ENCODE measurements at places on chromosomes 13 and 19.

- DNase-seq, result no peak
Measured at GRCh38 chr19:1520203-1520780, 3.6 kb upstream of the PLK5 start.

DNA sequence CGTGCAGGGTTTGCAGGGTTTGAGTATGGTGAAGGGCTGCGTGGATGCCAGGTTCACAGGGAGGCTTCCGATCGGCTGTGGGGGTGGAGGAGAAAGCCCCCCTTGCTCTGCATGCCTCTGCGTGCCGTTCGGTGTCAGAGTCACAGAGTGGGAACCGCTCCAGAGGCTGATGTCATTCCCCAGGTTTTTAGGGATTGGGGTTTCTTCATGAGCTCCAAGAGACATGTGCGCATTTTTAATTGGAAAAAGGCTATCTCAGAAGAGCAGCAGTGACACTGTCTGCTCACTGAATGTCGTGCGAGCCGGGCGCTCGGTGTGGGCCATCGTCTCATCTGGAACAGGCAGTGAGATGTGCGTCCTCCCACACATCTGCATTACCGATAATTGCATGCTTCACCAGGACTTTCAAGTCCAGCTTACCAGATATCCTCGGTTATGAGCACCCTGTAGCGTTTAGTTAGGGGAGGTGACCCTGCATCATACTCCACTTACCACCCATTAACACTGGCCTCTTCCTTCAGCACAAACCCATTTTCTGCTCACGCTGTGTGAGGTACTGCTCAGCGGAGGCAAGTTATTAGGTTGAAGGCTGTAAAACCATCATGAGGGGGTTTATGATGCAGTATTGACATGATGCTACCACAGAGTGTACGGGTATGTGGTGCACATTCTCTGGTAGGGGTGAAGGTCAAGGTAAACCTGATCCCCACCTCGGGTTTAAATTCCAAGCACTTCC is 1.7 kb downstream of the MCF2L start:
- DNase-seq, result peak; percentile 73

- DNase-seq, result no peak
Measured at GRCh38 chr19:15962319-15962718, 13.5 kb downstream of the OR10H4 start.

GRCh38 chr19:30255791-30256495 is 116.2 kb upstream of the ZNF536 start:
- DNase-seq, result no peak

- DNase-seq, result no peak
Measured at GRCh38 chr19:16285769-16286498, 38.7 kb upstream of the KLF2 start.

DNA sequence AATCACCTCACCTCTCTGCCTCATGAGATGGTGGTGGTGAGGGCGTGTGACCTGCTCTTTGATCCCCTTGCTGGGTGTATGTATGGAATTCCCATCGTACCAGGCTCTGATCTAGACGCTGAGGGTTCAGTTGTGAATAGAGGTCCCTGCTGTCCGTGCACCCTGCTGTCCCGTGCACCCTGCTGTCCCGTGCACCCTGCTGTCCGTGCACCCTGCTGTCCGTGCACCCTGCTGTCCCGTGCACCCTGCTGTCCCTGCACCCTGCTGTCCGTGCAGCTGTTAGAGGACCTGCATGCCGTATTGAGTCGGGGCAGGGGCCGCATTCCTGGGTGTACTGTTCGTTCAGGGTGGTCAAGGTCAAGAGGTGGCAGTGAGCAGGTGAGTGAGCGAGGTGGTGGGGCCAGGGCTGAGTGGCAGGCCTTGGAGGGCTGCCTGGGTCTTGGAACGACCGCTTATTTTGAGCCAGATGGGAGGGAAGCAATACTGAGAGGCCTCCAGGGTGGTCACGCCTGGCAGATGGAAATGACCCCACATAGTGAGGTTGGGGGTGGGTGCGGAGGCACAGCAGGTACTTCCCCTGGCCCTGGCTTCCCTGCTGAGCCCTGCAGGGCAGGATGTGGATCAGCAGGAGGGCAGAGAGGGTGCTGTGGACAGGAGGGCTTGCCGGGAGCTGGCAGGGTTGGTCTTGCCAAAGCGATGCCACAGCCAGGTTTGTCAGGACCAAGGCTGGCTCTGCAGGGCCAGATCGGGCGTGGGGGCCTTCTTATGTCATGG is 4.6 kb upstream of the EPN1 start:
- DNase-seq, result no peak

DNA sequence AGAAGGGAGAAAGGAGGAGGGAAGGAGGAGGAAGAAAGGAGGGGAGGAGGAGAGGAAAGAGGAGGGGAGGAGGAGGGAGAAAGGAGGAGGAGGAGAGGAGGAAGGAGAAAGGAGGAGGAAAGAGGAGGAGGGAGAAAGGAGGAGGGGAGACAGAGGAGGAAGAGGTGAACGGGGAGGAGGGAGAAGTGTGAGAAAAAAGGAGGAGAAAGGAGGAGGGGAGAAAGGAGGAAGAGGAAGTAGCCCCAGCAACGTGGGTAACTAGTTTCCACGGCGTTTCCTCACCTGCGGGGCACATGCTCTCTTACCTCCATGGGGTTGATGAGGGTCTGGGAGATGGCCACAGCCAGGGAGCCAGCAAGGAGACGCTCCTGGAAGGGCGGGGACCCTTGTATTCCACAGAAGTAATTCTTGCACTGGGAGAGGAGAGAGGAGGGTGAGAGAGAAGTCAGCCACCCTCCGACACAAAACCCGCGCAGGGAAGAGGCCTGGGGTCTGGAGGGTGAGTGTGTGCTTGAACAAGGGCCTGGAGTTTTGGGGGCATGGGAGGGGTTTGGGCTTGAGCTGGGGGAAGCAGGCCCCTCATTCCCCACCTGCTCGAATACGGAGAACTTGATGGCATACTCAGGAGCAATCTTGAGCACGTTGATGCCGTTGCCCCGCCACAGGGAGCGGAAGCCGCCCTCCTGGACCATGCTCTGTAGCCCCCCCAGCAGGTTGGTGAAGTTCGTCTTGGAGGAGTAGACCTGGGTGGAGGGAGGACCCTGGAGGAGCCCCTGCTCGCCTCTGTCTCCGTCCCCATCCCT is 3.9 kb downstream of the SLC25A41 start:
- DNase-seq, result no peak

GRCh38 chr13:91701975-91702374 is 303.6 kb downstream of the GPC5 start:
- no peak for DNase-seq
